ENCODE measurements at places on chromosomes 13 and 19.
A peak's percentile ranks its signal among the peaks of the same experiment; 100 is the strongest.

DNA sequence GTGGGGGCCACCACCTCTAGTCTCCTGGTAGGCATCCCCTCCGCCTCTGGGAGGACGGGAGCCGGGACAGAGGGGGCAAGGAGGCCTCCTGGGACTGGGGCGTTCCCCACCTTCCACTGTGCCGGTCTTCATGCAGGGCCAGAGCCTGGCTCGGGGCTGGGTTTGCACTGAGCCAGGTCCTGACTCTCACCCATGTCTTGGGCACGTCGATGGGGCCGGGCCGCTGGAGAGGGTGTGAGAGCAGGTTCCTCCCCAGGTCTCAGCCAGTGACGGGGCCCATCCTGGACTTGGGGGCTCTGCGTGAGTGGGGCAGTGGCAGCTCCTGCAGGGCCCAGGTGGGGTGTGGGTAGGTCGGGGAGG lies 26.6 kb downstream of the ATP11A start:
- DNase-seq = no peak

- DNase-seq = no peak
Observed at GRCh38 chr13:99085808-99086266, 108.0 kb upstream of the DOCK9 start.

GRCh38 chr19:51016798-51017683 lies 2.5 kb downstream of the KLK10 start:
- peak; percentile 28 for DNase-seq

GRCh38 chr19:14091813-14092462 lies 1.4 kb upstream of the SAMD1 start:
- DNase-seq = no peak

- DNase-seq = no peak
Observed at GRCh38 chr13:91401920-91402319, 3.5 kb downstream of the GPC5 start.

GRCh38 chr13:60347690-60348089 lies 49.3 kb upstream of the TDRD3 start:
- DNase-seq = no peak

GRCh38 chr19:49113762-49114629 lies at the start of gene LIN7B:
Gene LIN7B (plus strand): TSS chr19:49114370. CDS start chr19:49114405, 35 bp downstream.
- peak; percentile 45 for DNase-seq

DNA sequence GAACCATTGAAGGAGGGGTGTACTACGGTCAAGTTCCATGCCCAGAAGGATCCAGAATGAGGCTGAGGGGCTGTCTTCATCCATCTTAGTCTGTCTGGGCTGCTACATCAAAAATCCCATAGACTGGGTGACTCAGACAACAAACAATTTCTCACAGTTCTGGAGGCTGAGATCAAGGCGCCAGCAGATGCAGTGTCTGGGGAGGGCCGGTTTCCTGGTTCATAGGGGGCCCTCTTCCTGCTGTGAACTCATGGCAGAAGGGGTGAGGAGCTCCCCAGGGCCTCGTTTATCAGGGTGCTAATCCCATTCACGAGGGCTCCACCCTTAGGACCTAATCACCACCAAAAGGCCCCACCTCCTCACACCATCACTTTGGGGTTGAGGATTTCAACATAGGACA lies 14.7 kb upstream of the KCTD15 start:
- DNase-seq = peak; percentile 16

GRCh38 chr19:38812009-38812840 lies 520 bp downstream of the LGALS4 start:
- DNase-seq = no peak

DNA sequence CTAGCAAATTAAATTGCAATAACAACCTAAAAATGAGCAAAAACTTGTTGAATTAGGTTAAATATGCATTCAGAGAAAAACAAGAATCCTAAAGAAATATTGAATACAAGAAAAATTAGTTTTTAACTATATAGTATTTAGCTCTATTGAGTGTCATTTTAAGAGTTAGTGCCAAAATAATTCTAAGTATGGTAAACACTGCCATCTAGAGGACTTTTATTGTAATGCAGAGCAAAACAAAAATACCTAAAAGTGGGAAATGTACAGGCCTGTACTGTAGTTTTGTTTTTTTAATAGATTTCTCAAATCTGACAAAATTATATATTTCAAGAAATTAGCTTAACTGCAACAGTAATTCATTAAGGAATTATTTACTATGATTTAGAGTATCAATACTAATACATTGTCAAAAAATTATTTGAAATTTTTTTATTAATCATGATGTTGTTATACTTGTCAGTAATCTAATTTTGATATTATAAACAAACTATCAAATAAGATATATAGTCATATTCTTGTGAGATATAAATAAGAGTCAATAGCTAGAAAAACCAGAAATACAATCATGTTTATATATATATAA lies 8.2 kb upstream of the PCDH9 start:
- peak; percentile 27 for DNase-seq

- DNase-seq = no peak
Observed at GRCh38 chr19:2248136-2249009, 750 bp upstream of the AMH start.

DNA sequence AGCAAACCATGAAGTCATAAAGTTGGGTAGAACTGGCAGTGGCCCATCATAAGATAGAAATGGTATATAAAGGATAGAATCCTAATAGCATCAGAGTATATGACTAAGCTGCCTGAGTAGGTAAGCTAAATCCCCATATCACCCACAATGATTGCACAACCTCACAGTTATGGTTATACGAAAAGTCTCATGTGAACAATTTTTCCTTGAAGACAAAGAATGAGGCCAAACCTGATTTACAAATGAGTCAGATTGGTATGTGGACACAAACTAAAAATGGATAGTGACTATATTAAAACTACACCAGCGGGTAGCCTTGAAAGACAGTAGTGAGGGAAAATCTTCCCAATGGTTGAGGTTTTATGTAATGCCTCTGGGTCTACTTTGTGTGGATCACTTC lies 40.9 kb upstream of the UFM1 start:
- DNase-seq = peak; percentile 84

- no peak for DNase-seq
Observed at GRCh38 chr13:98970330-98970729, 7.5 kb downstream of the DOCK9 start.

DNA sequence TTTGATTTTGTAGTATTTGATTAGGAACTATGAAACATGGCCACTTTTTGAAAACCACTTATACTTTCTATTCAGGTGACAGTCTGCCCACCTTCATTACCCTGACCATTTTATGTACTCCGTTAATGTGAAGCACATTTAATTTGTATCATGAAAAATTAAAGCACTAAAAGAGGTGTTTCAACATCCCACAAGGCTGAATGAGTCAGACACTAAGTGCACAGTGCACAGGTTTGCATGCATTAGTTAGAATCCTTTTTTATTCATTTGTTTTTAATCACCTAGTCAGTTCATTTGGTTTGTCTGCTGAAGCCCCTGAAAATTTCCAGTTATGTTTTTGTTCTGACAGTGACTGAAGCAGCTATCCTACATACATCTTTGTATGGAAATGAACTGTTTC lies 271.0 kb downstream of the SLITRK5 start:
- peak; percentile 29 for DNase-seq

DNA sequence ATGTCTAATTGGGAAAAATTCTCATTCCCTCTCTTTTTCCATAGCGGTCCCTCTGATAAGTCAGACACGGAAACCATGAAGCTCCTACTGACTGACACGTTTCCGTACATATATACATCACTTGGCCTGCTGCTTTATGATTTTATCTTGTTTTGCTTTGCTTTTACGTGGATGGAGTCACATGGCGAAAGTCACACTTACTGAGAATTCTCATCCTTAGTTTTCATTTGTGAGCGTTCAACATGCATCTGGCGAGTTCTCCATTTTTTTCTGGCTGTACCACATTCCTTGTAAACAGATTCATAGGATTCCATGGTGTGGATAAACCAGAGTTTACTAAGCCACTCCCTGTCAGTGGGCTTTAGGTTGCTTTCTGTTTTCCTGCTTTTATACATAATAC lies 21.2 kb downstream of the PGPEP1 start:
- peak; percentile 67 for DNase-seq

DNA sequence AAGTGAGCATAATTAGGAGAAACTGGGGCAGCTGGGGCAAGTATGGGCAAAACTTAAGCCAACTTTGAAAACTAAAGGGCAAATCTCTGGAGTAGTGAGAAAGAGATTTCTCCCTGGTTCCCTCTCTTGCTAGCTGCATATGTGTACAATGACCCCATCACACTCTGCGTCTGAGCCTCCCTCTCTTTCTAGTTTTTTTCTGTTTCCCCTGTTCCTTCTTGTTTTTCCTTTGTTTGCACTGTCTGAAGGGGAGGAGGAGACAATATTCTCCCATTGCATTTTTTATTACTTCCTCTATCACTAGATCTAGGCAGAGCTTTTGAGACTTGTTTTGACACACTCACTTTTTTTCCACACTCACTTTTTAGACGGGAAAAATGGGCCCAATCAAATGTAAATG lies 11.2 kb upstream of the CLDN10 start:
- no peak for DNase-seq

DNA sequence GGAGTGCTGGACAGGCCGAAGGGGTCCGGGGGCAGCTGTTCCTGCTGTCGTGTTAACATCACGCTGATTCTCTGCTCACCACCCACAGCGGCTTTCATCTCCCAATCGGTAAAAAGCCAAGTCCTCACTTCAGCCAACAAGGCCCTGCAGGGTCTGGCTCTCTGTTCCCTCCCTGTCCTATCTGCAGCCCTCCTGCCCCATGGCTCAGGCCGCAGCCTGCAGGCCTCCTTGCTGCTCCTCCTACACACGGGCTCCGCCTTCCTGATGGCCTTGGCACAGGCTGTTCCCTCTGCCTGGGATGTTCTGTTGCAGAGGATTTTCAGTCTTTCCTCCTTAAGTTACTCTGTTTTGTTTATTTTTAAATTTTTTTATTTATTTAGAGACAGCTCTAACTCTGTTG lies 22.2 kb downstream of the FUZ start:
- DNase-seq = peak; percentile 78

DNA sequence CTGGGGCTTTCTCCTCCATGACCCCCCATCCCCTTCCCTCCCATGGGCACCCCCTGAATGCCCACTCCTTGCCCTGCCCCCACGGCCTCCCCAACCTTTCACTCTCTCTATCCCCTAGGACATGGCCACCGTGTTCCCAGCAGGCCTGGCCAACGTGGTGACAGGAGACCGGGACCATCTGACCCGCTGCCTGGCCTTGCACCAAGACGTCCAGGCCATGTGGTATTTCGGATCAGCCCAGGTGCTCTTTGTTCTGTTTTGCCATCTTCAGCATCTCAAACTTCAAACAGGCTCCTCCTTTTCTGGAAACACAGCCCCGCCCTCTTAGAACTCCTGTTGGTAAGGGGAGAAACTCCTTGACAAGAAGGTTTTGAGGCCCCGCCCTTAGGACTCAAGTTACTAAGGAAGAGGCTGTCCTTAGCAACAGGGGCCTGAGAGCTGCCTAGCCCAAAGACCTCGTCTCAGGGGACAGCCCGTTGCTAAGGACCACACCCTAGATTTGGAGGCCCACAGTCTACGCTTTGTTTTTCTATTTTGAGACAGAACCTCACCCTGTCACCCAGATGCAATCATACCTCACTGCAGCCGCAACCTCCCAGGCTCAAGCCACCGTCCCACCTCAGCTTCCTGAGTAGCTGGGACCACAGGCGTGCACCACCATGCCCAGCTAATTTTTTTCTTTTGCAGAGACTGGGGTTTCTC lies 5.1 kb upstream of the FLT3LG start:
- DNase-seq = no peak

DNA sequence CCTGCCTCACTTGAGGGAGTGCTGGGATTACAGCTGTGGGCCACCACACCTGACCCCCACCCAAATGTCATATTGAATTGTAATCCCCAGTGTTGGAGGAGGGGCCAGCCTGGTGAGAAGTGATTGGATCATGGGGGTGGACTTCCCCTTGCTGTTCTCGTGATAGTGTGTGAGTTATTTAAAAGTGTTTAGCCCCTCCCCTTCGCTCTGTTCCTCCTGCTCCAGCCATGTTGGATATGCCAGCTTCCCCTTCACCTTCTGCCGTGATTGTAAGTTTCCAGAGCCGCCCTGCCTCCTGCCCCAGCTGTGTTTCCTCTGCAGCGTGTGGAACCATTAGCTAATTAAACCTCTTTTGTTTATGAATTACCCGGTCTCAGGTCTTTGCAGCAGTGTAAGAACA lies 13.7 kb downstream of the CHAMP1 start:
- DNase-seq = no peak

- DNase-seq = peak; percentile 77
Observed at GRCh38 chr13:29548722-29549121, 46.8 kb downstream of the SLC7A1 start.

- DNase-seq = no peak
Observed at GRCh38 chr13:51637852-51638215, 53.6 kb downstream of the WDFY2 start.

GRCh38 chr13:67052550-67053490 lies 177.3 kb downstream of the PCDH9 start:
- no peak for DNase-seq

GRCh38 chr19:35612224-35612558 lies 344 bp upstream of the HAUS5 start:
- no peak for DNase-seq

- no peak for DNase-seq
Observed at GRCh38 chr13:111502957-111503356, 182.5 kb downstream of the TEX29 start.

DNA sequence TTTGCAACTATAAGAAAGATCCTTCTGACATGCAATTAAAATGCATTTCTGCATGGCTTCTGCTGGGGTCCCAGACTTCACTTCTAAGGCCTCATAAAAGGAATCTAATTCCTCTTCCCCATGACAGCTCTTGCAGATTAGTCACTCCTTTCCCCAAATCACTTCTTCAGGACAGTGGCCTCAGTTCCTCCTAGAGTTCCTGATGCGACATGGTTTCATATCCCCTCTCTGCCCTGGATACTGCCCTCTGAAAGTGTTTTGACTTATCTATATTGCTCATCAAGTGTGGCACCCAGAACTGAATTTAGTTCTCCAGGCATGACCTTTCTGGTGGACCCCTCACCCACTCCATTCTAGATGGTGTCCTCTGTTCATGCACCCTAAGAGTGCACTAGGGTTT lies 238.1 kb downstream of the FOXO1 start:
- DNase-seq = no peak
